SW 1271 (cell line): ENCODE measurements at places on chromosomes 7 and 10.

GRCh38 chr7:27128776-27129728, 1.5 kb downstream of the HOXA4 start:
- no peak for DNase-seq

GRCh38 chr7:112080978-112081377, 125.2 kb downstream of the DOCK4 start:
- peak; percentile 26 for DNase-seq

DNA sequence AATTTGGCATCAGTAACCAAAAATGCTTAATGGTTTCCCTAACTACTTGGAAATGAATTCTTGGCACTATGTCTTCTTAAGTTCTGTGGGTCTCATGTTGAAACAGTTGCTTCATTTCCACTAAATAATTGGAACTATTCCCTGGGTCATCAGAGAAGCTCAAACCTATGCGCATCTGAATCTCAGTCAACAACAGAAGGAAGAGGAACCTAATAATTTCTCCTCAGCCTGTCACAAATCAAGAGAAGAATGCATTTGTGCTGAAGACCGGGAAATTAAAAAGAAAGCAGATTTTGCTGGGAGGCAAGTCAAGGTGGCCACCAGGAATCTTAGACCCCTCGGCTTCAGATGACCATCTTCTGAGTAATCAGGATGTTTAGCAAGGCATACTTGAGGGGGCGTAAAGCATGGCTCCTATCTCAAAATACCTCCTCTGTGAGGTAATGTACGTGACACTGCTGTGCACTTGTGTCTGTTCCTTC, 41.4 kb downstream of the TOMM7 start:
- DNase-seq, result peak; percentile 12

GRCh38 chr10:29861811-29862505, 197.4 kb downstream of the JCAD start:
- DNase-seq, result no peak

GRCh38 chr10:15896654-15897053, 36.3 kb upstream of the MINDY3 start:
- no peak for DNase-seq

DNA sequence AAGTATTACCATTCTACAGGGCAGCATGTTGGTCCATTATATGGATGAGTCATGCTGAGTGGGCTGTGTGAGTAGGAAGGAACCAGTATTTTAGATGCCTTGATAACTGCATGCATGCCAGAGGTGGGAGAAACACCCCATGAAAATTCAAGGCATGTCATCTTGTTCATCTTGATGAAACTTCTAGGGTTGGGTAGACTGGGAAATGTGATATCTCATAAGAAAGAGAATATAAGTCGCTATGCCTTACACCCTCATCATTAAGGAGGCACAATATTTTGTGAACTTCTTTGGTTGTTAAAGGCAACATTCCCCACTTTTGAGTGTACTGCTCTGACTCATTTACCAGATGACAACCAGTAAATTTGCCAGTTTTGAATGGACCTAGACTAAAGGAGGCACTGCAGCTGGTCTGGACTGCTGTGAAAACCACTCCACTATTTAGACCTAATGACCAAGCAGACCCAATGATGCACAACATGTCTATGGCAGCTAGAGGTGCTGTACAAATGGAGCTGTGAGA, 48.0 kb downstream of the ZNF365 start:
- DNase-seq, result no peak

DNA sequence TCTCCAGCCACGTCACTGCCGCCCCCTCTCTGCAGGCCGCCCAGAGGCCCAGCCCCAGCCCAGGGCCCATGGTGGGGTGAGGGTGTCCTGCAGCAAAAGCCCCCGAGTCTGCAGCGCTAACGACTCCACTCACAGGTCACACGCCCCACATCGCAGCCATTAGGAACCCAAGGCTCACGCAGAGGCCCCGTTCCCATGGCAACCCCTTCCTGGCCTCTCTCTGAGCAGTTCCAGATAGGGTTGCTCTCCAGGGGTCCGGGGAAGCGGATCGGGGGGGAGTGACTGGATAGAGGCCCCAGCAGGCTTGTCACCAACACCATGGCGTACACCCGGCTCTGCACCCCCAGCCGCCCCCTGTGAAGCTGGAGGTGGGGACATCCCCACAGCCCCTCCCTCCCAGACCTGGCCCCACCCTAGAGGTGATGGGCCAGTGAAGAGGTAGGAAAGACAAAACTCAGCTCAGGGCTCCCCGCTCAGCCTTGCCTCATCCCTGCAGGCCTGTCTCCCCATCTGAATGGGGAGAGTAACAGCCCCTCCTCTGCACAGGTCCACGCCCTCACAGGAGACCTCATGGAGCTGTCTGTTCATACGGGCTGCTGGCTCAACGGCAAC, 41.2 kb downstream of the TNRC18 start:
- DNase-seq, result no peak

GRCh38 chr7:51299391-51300133, 17.0 kb downstream of the COBL start:
- DNase-seq, result no peak

DNA sequence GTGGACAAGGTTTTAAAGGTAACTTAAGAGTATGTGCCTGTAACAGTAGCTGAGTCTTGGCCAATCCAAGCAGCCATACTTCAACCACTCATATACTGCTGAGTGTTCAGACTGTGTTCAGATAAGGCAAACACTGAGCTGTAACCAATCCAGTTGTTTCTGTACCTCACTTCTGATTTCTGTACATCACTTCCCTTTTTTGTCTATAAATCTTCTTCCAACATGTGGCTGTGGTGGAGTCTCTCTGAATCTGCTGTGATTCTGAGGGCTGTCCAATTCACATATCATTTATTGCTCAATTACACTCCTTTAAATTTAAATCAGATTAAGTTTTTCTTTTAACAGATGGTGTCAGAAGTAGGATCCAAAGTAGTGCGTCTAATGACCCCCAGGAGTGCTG, 149.5 kb upstream of the PHF14 start:
- DNase-seq, result no peak

GRCh38 chr7:34772296-34772938, 114.4 kb downstream of the NPSR1 start:
- DNase-seq, result no peak

- DNase-seq, result no peak
Measured at GRCh38 chr10:74012480-74012879, 14.6 kb downstream of the VCL start.

DNA sequence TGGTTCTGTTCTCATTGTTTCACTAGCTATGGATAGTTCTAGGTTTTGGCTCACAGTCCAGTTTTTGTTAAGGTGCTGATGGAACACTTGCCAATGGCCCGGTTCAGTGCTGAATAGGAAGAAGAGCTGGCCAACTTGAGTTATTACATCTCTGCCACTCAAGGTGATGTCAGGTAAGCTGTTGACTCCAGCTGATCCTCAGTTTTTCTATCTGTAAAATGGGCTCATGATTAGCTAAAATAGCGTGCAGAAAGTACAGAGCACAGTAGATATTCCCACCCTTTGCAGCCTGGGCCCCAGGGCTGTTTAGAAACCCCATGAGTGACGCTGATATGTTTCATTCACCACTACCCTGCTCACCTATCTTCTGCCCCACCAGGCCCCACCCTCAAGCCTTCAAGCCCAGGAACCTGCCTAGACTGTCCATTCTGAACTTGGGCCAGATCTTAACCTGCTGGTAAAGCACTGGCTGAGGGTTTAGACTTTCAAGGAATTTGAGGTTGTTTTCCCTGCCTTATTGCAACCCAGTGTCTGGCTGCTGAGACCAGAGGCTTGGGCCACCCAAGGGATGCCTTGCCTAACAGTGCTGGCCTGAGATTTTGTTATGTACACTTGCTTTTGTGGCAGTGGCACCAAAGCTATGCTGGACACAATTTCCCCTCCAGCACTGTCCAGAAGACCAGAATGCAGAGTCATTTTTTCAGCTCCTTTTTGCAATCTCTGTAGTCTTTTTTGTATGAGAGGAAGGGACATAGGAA, 378.2 kb upstream of the ZMIZ1 start:
- DNase-seq, result no peak

GRCh38 chr10:69837261-69837660, 35.6 kb downstream of the COL13A1 start:
- no peak for DNase-seq

DNA sequence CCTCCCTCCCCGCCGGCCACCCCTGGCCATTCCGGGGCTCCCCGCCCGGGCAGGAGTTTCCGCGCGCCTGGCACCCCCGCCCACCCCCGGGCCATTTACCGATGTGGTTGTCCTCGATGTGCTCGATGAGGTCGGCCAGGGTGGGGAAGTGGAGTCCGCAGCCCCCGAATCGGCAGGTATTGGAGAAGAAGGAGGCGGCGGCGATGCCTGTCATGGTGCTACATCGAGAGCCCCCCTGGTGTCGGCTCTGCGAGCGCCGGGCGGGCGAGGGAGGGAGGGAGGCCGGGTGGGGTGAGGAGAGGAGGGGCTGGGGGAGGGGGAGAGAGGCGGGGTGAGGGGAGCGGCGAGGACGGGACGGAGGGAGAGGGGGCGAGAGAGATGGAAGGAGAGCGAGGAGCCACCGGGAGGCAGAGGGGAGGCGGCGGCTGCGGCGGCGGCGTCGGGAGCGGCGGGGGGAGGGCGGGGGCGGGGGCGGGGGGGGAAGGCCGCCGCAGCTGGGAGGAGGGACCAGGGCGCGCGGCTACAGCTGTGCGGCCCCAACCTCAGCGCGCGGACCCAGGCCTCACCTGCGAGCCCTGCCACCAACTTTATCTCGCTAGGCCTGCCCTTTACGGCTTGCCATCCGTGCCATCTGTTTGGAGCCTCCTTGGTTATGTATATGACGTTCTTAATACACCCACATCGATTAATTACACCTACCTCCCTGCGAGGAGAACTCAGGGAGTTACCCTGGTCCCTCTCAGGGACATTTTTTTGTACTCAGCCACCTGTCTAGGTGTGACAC, at the start of gene JAZF1:
JAZF1 (minus strand) TSS at position 432 of the 784 bp plus-strand sequence.
- DNase-seq, result peak; percentile 16

DNA sequence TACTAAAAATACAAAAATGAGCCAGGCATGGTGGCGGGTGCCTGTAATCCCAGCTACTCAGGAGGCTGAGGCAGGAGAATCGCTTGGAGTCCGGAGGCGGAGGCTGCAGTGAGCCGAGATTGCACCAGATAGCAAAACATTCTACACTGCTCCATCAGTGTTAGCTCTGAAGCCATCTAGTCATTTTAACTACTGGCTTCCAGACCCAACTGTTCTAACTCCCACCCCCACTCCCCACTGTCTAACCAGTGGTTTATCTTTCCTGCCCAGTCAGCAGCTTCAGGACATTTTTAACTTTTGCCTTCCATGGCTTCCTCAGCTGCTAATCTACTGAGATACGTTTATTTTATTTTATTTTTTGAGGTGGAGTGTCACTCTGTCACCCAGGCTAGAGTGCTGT, 6.2 kb upstream of the FRAT1 start:
- no peak for DNase-seq

DNA sequence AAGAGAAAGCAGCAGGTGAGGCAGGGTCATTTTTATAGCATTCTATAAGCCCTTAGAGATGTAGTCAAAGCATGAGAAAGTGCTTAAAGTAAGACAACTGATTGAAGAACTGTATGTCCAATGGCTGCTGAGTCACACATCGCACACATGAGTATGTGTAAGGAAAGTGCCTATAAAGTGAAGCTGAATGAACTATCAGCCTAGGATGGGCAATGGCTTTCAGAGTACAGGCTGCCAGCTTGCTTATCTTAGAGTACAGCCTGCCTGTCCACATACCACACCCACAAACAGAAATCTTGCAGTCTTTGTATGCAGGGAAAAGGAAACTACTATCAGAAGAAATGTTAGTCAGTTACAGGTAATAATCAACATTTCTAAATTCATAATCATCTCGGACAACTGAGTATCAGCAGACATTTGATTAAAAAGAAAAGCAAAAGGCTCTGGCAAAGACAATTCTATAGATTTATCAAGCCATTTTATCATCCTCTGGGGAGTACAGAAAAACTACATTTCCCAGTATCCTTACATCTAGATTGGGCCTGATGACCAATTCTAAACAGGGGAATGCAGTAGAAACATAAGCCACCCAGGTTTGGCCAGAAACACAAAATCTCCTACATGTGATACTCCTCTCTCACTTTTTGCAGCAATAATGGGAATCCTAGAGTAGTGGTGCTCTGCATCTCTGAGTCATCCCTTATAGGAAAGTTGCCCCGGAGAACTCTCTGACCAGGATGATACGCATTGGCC, 16.2 kb upstream of the EPHB6 start:
- no peak for DNase-seq

GRCh38 chr10:65234261-65234660, 1691.6 kb upstream of the LRRTM3 start:
- DNase-seq, result no peak

- DNase-seq, result no peak
Measured at GRCh38 chr7:142927085-142927745, 6.3 kb downstream of the TRPV5 start.

DNA sequence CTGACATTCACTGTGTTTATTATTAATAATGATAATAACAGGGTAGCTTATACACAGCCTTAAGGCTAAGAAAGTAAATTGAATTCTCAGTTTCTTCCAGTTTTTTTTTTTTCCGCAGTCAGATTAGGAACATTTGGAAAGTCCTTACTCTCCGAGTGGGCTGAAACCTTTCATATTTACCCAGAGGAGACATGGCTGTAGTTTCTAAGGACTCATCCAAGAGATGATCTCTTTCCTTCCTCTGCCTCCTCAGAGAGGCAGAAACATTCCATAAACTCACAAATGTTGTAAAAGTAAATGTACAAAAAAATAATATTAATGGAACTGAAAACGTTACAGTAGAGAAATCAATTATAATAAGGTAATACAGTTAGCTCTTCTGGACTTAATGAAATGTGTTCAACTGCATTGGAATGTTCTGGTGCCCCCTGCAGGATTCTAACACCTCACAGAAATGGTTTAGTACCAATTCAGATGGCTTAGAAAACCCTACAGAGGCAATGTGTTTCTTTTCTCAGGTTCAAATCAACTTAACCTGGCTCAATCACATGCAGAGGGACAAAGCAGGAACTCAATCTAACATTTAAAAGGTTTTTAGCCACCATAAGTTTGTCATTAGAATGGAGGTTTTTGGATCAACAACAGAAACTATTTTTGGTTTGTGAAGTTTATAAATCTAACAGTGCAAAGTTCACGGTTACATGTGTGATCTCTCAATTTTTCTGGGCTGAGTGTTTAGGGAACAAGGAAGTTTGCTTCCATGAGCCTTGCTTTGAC, 71.7 kb downstream of the ICA1 start:
- no peak for DNase-seq
